NCI-H1105 (cell line): ENCODE measurements at places on chromosomes 7 and 10.
A peak's percentile ranks its signal among the peaks of the same experiment; 100 is the strongest.

DNA sequence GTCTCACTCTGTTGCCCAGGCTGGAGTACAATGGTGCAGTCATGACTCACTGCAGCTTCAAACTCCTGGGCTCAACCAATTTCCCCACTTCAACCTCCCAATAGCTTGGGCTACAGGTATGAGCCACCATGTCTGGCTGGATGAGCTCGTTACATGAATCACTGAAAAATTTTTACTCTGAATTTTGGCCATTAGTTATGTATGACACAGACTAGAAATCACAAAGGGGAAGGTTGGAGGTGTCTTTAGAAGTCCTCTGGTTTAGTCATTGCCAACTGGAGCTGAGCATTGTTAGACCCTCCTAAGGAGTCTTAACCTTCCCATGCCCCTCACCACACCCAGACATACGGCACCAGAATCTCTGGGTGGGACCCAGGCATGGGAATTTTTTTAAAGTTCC is 34.7 kb downstream of the SVIL start:
- no peak for DNase-seq

DNA sequence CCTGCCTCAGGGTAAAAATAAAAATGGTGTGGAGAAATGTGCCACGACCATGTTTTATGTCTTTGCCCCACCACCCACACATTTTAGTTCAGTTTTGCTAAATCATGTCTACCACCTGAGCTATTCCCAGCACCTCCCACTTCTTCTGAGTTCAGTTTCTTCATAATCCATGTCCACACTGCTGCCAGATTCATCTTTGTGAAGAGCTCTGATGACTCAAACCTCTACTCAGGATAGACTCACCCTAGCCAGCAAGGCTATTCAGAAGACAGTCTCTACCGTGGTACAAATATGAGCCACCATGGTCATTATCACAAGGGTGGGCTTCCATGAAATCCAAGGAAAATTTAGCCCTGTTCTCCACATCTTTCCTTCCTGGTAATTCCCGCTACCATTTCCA is 231.1 kb upstream of the PRKCQ start:
- DNase-seq = no peak

DNA sequence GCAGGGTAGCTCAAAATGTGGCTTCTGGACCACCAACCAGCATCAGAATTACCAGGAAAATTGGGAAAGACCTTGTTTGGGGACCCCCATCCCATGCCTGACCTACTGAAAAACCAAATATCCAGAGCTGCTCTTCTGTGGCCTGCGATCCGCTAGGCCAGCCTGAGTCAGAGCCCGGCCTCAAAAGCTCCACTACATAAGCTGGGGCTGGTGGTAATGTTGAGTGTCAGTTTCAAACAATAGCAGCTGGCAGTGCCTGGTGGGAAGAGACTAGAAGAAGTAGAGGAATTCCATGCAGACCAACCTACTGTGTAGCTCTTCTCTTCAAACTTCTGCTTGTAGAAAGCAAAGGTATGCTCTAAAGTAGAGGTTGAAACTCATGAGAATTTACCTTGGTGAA is 52.0 kb downstream of the KLRG2 start:
- no peak for DNase-seq

GRCh38 chr7:83414947-83415346 is 234.0 kb downstream of the SEMA3E start:
- no peak for DNase-seq

DNA sequence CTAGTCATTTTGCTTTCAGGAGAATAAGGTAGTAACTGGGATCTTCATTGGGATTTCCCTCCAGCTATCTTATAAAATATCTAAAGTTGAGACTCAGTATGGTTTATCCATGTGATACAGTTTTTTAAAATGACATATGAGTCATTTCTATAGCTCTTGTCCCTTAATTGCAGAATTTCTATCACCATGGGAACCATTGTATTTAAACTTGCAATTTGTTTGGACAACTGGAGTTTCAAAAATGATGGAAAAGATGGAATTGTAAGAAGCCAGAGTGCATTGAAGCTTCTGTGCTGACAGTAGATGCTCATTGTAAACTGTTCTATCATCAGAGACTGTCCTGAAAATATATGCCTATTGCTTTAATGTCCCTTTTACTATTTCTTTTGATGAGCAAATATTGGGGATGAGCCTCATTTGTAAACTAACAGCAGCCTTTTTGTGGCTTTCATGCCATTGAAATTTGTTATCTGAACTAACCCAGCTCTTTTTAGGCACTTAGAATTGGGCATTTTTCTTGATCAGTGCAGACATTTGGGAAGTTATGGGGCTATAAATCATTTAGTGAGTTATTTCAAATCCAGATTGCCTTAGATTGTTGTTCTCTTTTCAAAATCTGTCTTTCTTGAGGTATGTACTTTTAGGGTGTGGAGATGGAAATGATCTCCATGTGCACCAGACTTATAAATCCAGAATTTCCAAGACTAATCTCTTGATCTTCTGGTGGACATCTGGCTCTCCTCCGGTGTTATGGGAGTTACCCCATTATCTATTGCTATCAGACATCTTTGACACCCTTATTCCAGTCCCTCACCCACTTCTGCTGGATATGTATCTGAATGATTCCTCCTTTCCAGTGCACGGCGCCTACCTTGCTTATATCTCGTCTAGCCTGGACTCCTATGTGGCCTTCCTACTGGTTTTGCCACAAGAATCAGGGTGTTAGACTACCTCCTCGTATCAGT is 159.0 kb downstream of the SND1 start:
- no peak for DNase-seq

- DNase-seq = no peak
These were observed 51.1 kb downstream of the HYCC1 start for GRCh38 chr7:22962775-22963350.

- DNase-seq = no peak
These were observed 215.4 kb upstream of the PRSS1 start for GRCh38 chr7:142533920-142534319.

DNA sequence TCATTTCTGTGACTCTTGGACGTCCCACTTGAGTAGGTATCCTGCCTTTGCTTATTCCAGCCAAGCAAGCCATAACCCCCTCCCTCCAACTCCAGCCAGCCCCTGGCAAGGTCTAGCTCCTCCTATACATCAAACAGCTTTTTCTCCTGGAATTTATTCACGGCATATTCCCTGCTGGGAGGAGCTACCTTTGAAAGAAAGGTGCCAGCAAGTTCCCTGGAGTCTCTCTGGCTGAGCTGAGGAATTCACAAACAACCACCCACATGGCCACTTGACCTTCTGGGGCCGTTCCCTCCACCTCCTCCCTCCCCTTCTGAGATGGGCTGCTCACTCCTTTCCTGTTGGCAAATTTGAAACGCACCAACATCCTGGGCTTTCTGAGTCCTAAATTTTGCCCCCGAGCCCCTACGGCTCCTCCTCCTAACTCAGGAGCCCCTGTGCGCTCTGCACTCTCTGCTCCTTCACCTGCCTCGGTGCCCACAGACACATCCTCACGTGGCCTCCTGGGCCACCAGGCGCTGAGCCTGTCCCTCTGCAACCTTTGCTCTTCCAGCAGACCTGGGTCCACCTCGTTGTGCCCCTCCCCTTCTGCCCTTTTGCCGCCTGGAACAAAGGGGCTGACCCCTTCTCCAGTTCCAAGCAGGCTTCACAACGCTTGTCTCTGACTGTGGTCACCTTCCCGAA is 48.0 kb downstream of the HSPA12A start:
- no peak for DNase-seq

GRCh38 chr7:144628176-144628575 is 207.7 kb downstream of the TPK1 start:
- DNase-seq = no peak

DNA sequence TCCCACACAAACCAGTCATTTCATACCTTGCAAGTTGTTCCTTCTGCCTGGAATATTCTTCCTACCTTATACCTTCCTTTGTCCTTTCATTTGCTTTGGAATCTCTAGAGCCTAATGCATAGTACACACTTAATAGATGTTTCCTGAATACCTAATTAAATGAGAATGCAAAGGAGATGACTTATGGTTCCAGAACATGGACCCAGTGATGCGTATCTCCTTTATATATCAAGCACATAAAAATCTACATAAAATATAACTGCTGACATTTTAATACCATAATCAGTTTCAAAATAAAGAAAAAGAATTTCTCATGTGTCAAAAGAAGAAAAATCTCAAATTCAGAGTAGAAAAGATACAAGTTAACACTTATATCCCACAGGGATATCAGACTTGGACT is 110.6 kb upstream of the ASAH2 start:
- DNase-seq = no peak

DNA sequence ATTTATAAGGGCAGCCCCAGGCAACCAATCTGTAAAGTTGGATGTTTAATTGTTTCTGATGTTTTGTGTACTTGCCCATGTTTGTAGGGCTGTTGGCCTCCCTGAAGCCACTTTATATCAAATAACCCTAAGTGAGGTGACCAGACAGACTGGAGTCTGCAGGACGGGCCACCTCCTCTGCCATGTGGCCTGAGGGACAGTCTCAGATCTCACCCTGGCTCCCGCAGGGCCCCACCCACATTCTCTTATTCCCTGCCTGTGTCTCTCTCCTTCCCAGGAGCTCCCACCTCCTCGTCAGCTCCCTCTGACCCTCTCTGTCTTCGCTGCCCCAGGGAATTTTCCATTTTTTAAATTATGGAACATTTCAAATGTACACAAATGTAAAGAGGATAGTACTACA is 9.5 kb upstream of the C10orf71 start:
- DNase-seq = no peak

DNA sequence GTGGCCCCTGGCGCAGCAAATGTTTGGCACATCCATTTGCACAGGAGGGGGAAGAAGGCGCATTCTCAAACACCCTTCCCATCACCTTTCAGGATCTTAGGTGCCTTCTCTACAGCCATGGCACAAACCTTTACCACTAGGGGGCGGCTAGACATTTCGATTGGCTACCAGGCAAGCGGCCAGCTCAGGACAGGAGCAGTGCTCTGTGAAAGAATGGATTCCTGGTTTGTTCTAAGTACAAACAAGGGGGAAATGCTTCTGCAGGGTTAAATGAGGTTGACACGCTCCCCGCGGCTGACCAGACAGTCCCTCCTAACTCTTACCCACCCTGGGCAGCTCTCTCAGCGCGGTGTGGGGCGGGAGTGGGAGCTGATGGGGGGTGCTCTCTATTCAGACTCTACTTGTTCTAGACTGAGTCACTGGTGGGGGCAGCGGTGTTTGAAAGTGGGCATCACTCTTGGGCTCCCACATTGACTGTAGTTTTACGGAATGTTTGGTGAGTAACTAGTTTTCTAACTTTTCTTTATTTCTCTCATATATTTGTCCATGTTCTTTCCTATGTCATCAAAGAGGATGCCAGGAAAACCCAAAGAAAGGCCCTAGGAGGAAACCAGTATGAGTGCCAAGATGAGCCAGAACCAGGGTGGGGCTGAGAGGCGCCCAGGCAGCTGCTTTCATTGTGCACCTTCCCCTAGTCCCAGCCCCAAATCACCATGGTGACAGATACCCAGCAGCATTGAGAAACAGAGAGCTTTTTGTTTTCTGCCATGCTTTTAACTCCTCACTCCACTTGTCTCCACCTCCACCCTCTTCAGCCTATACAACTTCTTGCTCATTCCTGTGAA is 61.4 kb upstream of the GPR158 start:
- peak; percentile 61 for DNase-seq

DNA sequence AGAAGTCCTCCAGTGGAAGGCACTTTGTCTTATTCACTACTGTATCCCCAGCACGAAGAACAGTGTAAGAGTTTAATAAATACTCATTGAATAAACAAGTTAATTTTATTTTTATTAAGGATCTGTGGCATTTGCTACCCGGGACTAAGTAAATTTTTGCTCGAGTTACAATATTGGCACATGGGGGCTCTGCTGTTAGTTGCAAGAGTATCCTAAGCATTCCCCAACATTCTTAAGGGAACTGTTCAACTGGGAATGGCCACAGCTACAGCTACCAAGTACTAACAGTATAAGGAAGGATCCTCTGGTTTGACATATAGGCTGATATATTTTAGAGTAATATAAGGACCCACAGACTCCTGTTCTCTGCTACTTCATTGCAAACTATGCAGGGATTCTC is 8.7 kb upstream of the LRRTM3 start:
- no peak for DNase-seq

- no peak for DNase-seq
These were observed 75.2 kb downstream of the PPP1R3C start for GRCh38 chr10:91557651-91558111.

DNA sequence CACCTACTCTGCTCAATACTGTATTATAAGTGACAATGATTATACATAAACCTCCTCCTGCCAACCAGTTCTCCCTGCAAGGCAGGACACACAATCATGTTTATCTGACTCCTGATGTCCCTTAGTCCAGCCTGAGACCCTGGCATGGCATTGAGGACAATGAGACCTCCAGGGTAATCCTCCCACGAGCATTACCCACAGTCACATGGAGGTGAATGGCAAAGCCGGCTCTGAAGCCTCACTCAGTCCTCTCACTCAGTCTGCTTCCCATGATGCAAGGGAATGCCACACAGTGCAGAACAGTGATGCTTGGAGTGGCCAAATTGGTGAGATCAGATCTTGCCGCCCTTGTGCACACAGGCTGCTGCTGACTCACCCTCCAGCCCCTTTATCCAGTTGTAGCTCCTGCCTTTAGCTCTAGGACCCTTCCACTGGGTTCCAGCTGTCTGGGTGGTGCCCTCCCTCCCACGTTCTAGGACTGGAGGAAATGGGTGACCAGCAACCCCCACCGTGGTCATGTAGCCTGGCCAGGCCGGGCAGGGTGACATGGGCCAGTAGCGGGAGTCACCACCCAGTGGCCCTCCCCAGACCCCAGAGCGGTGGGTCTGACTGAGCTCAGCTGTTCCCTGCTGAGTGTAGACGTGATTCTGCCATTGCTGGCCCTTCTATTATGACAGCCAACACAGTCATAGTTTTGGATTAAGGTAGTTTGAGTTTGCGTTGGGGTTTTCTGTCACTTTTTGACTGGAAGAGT is 5.5 kb upstream of the ADCY1 start:
- no peak for DNase-seq

DNA sequence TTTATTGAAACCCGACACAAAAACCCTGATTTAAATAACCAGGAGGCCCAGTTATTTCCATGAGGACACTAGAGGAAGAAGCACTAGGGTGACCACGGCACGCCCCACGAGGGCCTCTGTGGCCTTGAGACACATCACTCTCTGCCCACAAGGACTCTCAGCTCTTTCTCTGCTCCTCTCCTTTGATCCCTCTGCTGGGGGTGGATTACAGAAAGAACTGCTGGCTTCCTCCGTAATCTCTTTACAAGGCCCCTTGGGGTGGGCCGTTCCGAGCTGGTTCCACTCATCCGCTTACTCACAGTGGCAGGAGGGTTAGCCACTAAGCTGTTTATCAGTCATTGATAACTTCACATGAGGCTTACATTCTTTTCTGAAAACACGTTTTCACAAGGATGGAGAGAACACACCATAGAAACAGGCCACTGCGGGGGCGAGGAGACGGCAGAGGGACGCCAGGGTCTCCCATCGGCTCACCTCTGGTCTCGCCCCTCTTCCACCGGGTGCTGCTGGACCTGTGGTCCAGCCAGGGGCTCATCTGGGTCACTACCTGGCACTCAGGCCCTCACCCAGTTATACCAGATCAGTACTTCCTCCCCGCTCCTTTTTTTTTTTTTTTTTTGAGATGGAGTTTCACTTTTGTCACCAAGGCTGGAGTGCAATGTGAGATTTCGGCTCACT is 17.6 kb upstream of the PFKFB3 start:
- DNase-seq = no peak

GRCh38 chr10:1532636-1533035 is 204.7 kb downstream of the ADARB2 start:
- no peak for DNase-seq
